ENCODE measurements at places on chromosomes 12 and 14. TPM values are rescaled to one million over a fixed set of nuclear protein-coding genes. Genes with fewer than 3 reads are reported as not detected.

DNA sequence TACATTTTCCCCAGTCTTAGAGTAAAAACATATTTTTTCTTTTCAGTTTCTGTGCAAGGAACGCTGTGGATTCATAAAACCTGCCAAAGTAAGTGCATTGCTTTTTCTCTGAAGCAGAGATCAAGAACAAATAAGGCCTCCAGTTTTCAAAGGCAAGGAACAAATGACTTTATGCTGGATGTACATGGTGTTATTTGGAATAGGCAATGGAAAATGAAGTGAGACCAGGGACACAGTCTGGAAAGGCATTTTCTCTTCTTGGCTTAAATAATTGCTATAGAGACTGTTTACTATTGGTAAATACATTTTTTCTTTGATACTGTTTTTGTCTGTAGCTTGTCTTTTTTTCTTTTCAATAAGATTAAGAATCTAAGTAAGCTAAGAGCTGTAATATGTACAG lies 725.9 kb upstream of the MDGA2 start:
- no peak for DNase-seq

DNA sequence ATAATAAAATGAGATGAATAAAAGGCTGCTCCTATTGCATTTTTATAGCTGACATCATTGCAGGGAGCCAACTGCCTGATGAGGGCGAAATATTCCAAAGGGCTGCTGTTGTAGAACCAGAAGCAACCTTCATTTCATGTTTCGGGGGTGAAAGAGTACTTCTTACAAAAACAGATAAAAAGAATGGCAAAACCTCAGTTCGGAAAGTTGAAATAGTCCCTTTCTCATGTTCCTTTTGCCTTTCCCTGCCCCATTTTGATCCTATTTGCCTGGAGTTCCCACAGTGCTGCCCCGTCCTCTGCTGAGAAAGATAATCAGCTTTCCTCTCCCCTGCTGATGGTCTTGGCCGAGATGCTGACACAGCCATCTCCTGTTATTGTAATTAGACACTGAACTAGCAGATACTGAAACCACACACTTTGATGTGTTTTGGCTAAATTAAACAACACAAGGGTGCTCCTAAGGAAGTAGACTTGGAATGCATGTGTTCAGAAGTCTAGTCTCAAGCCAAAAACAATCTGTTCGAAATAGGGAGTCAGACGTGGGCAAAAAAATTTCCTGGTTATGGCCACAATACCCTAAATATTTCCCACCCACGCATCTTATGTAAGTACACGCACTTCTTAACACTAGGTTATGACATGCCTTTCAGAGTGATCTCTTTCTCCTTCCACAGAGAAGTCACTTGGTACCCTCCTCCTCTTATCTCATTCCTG lies 117.2 kb downstream of the PPM1H start:
- no peak for DNase-seq

- DNase-seq = no peak
Measured at GRCh38 chr12:94621662-94622359, 28.5 kb downstream of the TMCC3 start.

MYO1H gene
- 1.2 TPM for total RNA-seq

DNA sequence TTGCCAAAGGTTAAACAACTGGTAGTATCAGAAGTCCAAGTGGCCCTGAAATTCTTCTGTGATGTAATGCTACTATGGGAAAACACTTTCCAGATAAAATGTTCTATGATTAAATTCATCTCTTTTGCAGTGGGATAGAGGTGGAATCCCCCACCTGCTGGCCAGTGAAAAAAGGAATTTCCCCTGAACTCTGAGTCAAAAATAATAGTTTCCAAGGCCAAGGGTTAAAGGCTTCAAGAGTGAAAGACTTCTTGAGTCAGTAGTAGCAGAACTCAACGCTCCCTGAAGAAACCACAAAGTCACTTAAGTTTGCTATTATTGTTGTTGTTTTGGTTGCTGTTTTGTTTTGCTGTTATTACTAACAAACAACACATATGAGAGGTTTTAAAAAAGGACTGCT lies 330.8 kb downstream of the SOX5 start:
- no peak for DNase-seq

Measured in prostate gland (tissue), 2 donors.